ENCODE measurements at places on chromosomes 16 and 17.

DNA sequence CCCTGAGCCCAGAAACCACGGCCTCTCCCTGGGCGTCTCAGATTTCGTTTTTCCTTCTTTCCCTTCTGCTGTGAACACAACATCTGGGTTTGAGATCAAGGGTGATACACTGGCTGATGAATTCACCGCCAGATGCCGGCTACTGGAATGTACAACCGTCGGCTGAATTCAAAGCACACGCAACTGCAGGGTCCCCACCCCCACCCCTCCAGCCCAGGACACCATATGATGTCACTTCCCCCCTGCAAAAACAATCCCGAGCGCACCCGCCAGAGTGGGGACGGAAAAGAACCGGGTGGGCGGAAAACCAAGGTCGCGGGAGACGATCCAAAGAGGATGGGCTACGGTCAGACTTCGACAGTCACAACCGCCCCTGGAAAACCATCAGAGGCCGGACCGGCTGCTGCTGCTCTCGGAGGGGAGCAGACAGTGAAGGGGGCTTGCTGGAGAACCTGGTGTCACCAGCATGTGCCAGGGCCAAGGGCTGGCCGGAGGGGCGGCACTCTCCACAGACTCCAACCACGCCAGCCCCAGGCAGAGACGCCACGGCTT lies 23.3 kb downstream of the CEP295NL start:
- DNase-seq, result peak; percentile 87

DNA sequence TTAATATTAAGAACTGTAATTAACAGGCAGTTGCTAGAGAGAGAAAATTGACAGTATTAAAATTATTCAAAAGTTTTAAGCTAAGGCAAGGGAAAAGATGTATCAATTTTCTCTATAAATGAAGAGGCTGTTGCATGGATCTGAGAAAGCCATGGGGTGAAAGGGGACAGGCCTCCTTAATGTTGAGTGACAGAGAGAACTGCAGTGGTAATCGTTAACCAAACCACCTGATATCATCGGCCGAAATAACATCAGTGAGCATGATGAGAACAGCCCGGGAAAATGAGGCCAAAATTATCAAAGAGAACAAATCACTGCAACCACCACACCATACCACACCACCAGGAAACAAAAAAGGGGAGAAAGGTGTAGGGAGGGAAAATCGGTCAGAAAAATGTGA lies 3.6 kb downstream of the ZNF423 start:
- DNase-seq, result no peak

DNA sequence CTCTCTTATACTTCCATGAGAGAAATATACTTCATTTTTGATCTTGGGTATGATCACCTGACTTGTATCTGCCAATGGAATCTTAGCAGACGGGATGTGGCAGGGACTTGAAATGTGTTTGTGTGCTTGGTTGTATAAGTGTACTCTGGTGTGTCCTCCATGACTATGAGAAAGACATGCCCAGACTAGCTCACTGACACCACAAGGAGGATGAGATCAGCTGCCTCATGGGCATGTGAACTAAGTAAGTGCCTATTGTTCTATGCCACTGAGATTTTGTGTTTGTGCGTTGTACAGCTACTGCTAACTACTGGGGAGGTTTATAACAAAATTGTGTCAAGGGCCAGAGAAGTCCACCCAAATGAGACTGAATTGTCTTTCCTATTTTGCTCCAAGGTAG lies 402.2 kb upstream of the SALL1 start:
- no peak for DNase-seq

DNA sequence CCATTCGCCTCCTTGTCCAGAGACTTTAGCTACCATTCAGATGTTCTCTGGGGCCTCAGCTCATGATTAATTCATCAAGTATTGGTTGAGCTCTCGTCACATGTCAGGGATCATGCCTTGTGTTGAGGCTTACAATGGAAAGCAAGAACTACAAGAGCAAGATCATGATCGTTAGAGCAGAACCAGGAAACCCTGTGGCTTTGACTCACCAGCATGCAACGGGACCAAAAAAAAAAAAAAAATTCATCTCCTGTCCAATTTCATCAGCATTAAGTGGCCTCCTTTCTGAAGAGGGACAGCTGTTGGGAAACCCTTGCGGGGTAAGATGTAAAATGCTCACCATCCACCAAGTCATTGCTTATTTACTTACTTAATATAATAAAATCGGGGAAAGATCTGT lies 12.1 kb upstream of the USP10 start:
- DNase-seq, result peak; percentile 73

DNA sequence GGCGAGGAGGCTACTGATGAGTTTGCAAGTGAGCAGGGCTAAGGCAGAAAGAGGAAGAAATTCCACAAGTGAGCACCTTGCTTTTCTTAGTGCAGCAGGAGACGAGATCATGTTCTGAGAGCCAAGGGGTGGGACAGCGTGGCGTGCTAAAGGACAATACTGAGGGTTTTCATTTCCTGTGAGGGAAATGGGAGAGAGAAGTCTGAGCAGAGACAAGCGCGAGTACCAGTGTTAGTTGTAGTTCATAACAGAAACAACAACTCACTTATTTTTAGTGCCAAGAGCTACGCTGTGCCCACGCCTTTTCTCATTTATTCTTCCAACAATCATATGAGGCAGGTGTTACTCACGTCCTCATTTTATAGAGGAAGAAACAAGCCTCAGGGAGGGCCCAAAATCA lies 2.3 kb downstream of the SPACA3 start:
- no peak for DNase-seq

DNA sequence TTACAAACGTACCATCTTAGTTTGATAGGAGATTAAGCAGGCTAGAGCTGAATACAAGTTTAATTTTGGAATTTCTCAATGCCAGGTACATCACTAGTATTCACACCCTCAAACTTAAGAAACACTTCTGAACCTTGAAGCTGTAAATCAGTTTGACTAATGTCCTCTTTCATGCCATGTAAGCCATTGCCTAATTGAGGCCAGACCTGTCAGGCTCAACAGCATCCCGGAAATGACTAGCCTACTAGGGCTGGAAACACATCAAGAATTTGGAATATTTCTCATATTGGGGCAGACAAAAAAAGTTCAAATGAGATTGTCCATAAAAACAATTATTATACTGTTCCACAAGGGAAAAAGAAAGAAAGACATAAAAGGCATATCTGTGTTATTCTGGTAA lies 1.7 kb downstream of the USP32 start:
- DNase-seq, result no peak

- no peak for DNase-seq
These were observed 3.0 kb downstream of the KRT31 start for GRCh38 chr17:41394254-41394996.

- DNase-seq, result no peak
These were observed 614.6 kb downstream of the MAF start for GRCh38 chr16:78985716-78986605.

DNA sequence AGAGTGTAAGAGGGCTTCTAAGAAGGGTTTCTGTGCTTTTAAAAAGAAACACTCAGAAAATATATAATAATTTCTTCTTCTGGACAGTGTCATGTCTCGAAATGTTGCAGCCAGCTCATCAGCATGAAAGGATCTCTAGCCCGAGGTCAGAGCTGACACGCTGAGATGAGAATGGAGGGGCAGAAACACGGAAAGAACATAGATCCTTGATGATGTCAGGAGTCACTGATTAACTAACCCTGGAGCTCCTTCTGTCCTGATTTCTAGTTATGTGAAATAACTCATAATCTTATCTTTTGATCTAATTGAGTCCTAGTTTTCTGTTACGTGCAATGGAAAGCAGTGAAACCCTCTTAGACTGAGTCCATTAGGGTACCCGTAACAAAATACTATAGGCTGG lies 10.3 kb upstream of the TOX3 start:
- no peak for DNase-seq

GRCh38 chr17:71970312-71970711 lies 150.5 kb upstream of the SOX9 start:
- DNase-seq, result no peak

- DNase-seq, result no peak
These were observed 56.3 kb upstream of the TNRC6A start for GRCh38 chr16:24673155-24673554.

DNA sequence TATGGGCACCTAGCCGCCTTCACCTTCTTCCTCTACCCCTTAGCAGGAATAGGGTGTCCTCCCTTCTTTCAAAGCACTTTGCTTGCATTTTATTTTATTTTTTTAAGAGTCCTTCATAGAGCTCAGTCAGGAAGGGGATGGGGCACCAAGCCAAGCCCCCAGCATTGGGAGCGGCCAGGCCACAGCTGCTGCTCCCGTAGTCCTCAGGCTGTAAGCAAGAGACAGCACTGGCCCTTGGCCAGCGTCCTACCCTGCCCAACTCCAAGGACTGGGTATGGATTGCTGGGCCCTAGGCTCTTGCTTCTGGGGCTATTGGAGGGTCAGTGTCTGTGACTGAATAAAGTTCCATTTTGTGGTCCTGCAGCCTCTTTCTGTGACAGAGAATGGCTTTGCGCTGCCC lies 4.6 kb downstream of the TMUB2 start:
- DNase-seq, result no peak

GRCh38 chr17:81621494-81622130 lies 15.3 kb downstream of the NPLOC4 start:
- no peak for DNase-seq

GRCh38 chr17:57914273-57915142 lies 40.7 kb downstream of the CUEDC1 start:
- DNase-seq, result no peak

DNA sequence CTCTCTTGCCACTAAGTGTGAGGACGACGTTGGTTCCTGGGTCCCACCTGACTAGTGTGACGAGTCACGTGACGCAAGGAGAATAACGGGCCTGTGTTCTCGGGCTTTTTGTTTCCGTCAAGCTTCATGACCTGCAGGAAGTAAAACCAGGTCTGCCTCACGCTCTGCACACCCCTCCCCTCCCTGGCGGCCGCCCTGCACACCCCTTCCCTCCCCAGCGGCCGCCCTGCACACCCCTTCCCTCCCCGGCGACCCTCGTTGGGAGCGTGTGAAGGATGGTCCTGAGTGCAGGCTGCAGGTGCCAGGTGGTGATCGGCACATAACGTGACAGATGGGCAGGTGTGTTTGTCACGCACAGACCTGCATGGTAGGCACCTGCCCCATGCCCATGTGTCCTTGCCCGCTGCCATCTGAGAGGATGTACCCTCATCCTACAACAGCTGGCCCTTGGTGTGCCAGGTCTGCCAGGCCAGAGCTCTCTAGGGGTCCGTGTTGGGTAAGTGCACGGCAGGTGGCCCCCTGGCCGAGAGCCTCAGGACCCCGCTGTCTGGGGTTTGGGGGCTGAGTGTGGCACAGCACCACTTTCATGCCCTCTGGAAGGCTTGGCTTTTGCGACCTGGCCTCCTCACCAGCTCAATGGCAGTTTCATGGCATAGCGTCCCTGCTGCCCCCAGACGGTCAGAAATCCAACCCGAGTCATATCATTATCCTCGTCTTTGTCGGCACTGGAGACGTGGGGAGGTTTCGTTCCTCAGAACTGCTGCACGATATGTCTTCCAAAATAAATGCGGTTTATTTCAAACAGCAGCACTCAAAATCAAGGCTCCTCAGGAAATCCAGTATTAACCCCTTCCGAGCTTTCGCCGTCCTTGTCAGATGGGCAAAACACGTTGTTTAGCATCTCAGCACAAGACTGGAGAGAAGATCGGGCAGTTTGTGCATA lies 191.8 kb upstream of the CHMP6 start:
- no peak for DNase-seq

DNA sequence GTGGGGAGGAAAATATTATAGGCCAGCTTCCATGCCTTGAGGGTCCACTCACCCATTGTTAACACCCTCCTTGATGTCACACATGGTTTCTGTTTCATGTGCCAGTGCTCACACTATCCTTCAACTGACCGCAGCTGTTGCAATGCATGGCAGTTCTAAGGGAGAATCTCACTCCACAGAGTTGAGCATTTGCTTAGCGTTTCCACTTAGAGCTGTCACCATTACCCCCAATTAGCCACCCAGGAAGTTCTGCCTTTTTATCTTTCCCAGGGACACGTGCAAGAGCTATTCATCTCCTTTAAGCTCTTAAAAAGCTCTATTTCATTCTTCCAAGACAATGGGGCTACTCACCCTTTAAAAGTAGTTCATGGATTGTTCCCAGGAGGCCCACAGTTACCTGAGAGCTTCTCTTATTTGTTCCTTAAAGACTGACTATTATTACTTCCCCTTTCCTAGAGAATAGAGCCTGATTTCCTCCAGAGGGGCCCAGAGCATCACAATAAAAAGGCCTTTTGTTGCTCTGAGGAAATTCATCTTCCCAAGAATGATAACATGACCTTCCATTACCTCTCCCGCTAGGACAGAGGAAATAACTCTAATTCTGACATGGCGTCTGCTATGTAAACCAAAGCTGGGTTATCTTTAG lies 126.8 kb downstream of the CACNG3 start:
- DNase-seq, result no peak

DNA sequence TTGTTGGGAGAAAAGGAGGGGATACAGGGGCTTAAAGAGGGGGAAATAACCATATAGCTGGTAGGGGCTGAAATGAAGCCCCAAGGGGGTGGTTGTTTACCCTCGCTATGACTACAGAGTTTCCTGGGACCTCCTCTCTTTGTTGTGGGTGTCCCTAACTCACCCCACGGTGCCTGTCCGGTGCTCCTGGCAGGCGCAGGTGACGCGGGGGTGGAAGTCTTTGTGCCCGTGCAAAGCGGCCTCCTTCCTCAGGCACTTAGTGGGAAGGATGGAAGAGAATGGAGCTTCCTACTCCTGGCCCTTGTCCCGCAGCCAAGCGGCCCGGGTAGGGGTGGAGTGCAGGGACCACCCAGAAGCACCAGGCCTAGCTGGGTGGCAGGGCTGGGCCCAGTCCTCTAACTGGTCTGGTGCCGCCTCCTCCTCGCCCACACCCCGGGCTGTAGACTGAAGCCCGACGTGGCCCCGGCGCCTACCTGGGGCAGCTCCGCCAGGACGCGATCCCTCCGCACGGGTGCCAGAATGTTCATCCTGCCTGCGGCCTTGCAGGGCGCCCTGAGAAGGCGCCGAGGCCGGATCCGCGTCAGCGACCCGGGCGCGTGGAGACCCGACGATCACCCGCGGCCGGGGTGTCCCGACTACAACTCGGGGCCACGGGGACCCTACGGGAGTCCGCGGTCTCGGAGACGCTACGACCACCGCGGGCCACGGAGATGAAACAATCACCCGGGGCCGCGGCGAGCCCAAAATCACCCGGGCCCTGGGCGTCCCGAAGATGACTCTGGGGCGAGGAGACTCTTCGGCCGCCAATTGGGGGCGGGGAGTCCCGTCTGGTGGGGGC lies 709 bp downstream of the RAB34 start:
- DNase-seq, result no peak

GRCh38 chr16:3771513-3771912 lies 54.2 kb upstream of the TRAP1 start:
- DNase-seq, result no peak

- no peak for DNase-seq
These were observed 393.5 kb downstream of the UTP18 start for GRCh38 chr17:51653878-51654277.

DNA sequence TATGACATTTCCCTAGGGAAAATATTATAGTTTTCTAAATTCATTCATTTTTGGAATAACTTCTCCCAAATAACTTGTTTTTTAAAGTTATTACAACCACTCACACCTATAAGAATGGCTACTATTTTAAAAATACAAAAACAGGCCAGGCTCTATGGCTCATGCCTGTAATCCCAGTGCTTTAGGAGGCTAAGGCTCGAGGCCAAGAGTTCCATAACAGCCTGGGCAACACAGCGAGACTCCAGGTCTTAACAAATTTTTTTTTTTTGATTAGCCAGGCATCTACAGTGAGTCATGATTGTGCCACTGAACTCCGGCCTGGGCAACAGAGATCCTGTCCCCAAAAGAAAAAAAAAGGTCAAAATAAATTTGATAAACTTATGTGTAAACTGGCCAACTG lies 43.6 kb upstream of the YPEL2 start:
- no peak for DNase-seq

Measured in AG09319 (cell line).